ENCODE measurements at places on chromosomes 3 and 15.

DNA sequence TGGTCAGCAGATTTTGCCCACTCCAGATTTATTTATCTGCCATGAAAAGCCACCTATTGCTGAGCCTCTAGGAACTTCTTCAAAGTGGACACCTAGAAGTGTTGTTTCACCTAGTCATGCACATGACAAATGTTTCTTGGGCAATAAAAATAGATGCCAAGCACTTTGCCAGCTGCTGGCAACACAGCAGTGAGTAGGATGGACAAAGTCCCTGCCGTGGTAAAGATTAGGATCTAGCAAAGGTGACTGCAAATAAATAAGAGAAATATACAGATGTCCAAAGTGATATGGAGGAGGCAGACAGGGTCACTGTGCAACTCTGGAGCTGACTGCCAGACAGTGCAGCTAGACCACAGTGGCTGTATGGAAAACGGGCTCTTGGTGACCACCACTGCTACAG lies 137.9 kb downstream of the SUCLG2 start:
- no peak for DNase-seq

GRCh38 chr15:78056714-78057269 lies 20.7 kb downstream of the TBC1D2B start:
- DNase-seq: no peak

DNA sequence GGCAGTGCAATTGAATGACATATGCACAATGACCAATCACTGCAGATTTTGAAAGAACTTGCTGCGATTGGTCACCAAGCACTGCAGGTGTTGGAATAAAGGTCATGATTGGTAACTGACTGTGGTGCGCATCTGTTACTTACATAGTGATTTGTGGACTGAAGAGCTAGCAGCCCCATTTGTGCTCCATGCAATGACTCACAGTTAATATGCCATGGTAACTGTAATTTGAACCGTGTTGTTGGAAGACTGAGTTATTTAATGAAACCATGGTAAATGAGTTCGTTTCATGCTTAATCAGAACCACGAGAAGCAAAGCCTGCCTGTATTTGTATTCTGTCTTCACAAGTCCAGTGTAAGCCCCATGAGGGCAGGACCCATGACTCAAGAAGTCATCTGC lies 220.5 kb downstream of the TJP1 start:
- no peak for DNase-seq

DNA sequence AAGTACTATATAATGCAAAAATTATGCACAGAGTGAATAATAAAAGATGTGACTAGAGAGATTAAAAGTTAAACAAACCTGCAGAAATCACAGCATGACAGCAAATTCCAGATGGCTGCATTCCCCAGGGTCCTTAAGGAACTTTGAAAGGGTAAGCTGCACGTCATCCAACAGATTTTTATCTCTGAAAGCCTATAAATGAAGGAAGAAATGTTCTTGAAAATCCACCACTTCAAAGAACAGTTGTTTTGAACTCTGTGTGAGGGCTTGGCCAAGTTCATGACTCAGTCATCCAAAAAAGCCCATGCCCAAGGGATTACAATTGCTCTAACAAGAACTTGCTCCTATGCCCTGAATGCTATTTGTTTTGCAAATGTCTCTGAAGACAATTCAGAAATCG lies 603.6 kb downstream of the PLOD2 start:
- DNase-seq: no peak

- no peak for DNase-seq
Observed at GRCh38 chr3:37898424-37898823, 36.7 kb downstream of the CTDSPL start.

- peak; percentile 41 for DNase-seq
Observed at GRCh38 chr3:108818404-108818803, 4.2 kb upstream of the TRAT1 start.

DNA sequence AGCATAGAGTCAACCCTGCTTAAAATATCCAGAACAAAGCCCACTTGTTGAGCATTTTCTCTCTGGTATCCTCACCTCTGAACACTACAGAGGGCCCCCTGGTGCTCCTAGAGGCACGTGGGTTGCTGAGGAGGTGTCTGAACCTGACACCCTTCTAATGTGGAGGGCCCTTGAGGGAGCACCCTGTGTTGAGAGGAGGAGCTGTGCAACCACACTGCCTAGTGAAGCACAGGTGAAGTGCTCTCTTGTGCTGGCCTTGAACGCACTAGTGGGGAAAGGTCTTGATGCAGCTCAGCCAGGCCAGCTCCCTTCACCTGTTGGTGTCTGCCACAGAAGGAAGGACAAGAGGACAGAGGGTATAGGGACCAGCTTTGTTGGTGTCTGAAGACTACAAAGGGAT lies 51.9 kb downstream of the CCK start:
- DNase-seq: no peak

- no peak for DNase-seq
Observed at GRCh38 chr3:11835028-11835639, 11.6 kb downstream of the TAMM41 start.

GRCh38 chr3:66023738-66024385 lies 14.9 kb downstream of the MAGI1 start:
- DNase-seq: no peak

DNA sequence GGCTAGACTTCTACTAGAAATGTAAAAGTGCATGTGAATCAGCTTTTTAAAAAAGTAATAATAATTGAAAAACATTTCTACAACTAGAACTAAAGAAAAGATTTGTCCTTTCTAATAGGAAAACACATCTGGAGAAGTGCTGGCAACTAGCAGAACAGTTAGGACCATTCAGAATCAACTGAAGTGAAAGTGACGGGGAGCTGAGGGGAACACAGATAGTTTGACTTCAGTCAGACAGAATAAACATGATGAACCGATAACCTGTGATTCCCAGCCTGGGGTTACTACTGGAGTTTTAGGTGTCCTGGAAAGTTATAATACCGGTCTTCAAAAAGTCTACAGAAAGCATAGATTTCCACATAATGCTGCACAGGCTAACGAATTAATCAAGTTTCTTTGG lies 28.1 kb downstream of the OPA1 start:
- DNase-seq: no peak

DNA sequence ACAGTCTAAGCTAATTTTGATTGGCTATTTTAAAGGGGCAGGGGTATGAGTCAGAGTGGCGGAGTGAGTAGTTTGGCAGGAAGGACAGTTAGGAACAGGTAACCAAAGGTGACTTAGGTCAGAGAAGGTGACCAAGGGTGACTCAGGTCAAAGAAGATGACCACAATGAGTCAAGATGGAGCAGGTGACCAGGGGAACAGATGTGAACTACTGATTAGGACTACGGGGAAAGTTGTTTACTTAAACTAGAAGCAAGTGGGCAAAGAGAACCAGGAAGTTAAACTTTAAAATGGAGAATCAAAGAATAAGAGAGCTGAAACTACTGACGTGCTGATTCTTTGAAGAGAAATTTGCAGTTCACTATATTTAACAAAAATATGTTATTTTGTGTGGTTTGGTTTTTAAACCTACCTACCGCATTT lies 14.1 kb upstream of the CA12 start:
- no peak for DNase-seq

- no peak for DNase-seq
Observed at GRCh38 chr15:22968366-22968765, 11.8 kb downstream of the CYFIP1 start.

- DNase-seq: no peak
Observed at GRCh38 chr15:89221543-89221942, at the start of gene RLBP1. Gene RLBP1 (minus strand): TSS chr15:89221579. CDS start chr15:89218975, 2,604 bp downstream.

GRCh38 chr3:36434687-36435426 lies 54.6 kb downstream of the STAC start:
- no peak for DNase-seq

- DNase-seq: peak; percentile 18
Observed at GRCh38 chr3:136819392-136819730, 435 bp downstream of the SLC35G2 start.

- no peak for DNase-seq
Observed at GRCh38 chr3:145939431-145939830, 221.6 kb downstream of the PLOD2 start.

GRCh38 chr3:28907616-28908015 lies 373.3 kb upstream of the RBMS3 start:
- no peak for DNase-seq

DNA sequence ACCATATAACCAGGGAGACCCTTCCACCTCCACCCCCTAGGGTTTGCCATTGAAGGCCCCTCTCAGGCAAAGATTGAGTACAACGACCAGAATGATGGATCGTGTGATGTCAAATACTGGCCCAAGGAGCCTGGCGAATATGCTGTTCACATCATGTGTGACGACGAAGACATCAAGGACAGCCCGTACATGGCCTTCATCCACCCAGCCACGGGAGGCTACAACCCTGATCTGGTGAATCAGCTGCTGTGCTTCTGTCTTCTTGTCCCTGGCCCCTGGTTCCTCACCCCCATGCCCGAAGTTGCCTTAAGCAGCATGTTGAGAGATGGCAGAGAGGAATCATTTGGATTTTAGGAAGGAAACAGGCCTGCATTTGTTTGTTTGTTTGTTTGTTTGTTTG lies 98.4 kb downstream of the FLNB start:
- DNase-seq: no peak

DNA sequence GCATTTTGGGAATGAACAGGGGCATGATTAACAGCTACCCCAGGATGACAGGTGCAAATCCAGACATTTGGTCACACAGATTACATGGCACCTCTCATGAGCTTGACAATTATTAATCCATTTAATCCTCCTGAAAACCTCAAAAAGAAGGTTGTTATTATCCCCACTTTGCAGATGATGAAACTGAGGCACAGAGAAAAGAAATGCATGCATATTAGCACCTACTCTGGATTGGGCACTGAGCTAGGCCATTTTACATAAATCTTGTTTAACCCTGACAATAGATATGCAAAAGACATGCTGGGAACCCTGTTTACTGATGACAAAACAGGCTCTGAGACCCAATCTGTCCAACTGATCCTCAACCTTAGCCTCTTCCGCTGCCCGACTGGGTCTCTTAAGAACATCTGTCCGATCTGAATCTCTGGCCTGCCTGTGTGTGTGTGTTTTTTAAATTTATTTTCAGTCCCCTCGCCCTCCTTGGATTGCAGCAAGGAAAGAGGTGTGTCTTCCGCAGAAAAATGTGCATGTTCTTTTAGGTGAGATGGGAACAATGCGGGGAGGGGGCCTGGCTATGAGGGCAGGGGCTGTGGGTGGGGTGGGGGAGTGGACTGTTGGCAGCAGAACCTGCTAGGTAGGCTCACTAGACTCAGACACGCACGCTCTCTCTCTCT lies 162.5 kb downstream of the WNT7A start:
- no peak for DNase-seq

DNA sequence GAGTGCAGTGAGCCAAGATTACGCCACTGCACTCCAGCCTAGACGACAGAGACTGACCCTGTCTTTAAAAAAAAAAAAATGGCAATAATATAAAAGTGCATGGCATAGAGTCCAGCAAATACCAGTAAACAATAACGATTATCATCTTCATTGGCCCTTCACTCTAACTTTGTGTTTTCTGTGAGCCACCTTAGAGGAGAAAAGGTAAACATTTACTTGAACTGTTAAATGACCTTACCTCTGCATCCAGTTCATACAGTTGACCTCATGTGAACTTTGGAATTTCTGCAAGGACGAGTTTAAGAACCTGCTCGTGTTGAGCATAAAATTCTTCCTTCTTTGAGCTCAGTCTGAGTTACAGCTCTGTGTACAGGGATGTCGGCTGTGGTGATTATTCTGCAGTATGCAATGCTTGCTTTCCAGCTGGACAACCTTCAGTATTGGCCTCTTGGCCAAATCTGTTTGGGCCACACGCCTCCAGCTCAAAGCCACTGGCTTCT lies 56.6 kb downstream of the RLBP1 start:
- no peak for DNase-seq

DNA sequence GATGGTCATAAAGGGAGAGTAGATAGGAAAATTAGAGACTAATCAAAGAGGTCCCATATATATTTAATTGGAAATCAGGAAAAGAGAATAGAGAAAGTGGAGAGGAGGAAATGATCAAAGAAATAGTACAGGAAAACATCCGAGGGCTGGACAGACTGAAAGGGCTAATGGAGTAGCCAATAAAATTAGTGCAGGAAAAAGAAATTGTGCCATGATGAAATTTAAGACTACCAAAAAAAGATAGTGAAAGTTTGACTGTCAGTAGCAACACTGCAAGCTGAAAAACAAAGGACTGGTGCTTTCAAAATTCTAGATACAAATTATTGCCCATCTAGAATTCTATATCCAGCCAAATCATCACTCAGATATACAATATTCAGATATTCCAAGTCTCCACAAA lies 36.3 kb downstream of the SLC27A2 start:
- no peak for DNase-seq

DNA sequence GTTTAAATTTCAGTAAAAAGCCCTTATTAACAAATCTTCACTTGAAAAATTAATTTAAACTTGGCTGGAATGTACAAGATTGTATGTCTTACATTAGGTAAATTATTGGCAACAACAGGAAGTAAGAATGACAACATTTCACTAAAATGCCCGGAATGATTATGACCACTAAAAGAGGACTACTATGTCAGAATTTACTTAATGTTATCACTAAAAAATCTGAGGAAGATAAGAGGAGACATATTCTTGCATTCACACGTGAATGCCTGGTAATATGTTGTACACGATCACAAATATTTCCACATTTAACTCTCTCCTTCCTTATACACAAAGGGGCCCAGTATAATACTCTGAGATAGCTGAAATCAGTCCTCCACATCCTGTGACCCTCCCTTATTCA lies 29.7 kb downstream of the VGLL3 start:
- no peak for DNase-seq

DNA sequence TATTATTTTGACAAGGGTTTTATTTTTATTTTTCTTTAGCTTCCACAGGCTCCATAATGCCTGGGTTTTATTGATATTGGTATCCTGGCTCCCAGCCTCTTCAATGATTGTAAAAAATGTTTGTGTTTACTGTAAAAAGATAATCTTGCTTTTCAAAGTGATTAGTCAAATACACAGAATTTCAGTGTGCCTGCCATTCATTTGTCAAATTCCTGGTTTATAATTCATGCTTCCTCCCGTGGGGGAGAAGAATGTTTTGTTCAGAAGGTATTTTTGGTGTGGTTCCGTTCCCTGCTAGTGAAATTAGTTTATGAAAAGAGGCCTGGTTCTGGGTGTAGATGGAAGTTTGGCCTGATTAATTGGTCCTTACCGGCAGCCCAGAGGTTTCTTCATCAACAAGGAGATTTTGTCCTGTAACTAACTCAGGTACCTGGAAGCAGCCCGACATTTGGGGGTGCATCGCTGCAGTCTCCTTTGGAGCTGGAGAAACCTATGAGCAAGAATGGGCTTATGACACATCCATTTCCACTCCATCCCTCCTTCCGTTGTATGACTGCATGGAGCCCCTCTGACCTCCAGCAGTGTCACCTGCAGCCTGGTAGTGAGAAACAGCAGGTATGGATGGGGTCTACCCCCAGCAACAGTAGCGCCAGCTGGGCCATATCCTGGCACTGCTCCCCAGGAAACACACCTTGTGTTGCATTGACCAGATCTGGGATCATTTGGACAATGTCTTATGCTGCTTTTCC lies 101.5 kb downstream of the PGPEP1L start:
- DNase-seq: no peak

GRCh38 chr15:101255615-101256241 lies 3.9 kb upstream of the CHSY1 start:
- no peak for DNase-seq

All from activated CD8-positive, alpha-beta memory T cell treated with anti-CD3 and anti-CD28 coated beads, Interleukin-2, amount 50 U/mL, for 4 hours (primary cell).